ENCODE measurements at places on chromosomes 12 and 14. TPM values are rescaled to one million over a fixed set of nuclear protein-coding genes. Genes with fewer than 3 reads are reported as not detected.

MYF6 gene
- not detected for total RNA-seq

LRP1-AS gene
- total RNA-seq = not detected

EML5 gene
- 0.13 TPM for total RNA-seq

SERPINA12 gene
- total RNA-seq = not detected

HELB gene
- total RNA-seq = 2.8 TPM

TAS2R7 gene
- total RNA-seq = not detected

FAM90A1 gene
- total RNA-seq = not detected

DPPA3 gene
- not detected for total RNA-seq

C3AR1 gene
- total RNA-seq = not detected

GOLT1B gene
- total RNA-seq = 24.6 TPM

DEPDC4 gene
- total RNA-seq = 0.32 TPM

CNTN1 gene
- not detected for total RNA-seq

SELPLG gene
- 0.16 TPM for total RNA-seq

TAS2R14 gene
- 1.3 TPM for total RNA-seq

KRT3 gene
- not detected for total RNA-seq

LRTM2 gene
- total RNA-seq = not detected

SCFD1 gene
- 44.0 TPM for total RNA-seq

DIO3 gene
- not detected for total RNA-seq

PPFIA2 gene
- total RNA-seq = not detected

LRRC43 gene
- total RNA-seq = 0.81 TPM

RND1 gene
- 5.5 TPM for total RNA-seq

LRCOL1 gene
- total RNA-seq = 2.5 TPM

P2RX2 gene
- not detected for total RNA-seq

AGAP2 gene
- 0.06 TPM for total RNA-seq

KRT2 gene
- total RNA-seq = not detected

TRAFD1 gene
- total RNA-seq = 19.6 TPM

PA2G4 gene
- total RNA-seq = 114 TPM

CLEC4D gene
- not detected for total RNA-seq

FOXG1 gene
- total RNA-seq = not detected

KRT83 gene
- not detected for total RNA-seq

TSPAN19 gene
- not detected for total RNA-seq

BCL11B gene
- total RNA-seq = under 0.01 TPM
